Hypothalamus (tissue), 51 donors: ENCODE measurements at places on chromosomes 1 and 21.

GRCh38 chr21:42530167-42530518 lies 16.5 kb downstream of the SLC37A1 start:
- DNase-seq = no peak

- DNase-seq = no peak
These were observed 283.9 kb upstream of the ST6GALNAC5 start for GRCh38 chr1:76583235-76583868.

DNA sequence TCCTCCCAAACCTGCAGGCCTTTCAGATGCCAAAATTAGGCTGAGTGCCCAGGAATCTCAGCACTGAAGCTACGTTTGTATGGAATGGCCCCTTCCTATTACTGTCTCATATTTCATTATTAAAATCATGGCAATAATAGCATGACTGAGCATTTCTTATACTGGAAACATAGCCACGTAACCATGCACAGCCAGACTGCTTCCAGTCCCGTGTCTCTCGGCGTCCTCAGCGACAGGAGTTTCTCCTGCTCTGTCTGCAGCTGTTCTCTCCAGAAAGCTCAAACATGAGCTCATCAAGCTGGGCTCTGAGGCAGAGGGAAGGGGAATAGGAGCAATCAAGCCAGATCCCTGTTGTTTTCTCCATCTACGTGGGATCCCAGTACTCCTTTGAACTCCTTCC lies 104.0 kb downstream of the CDC7 start:
- no peak for DNase-seq

- DNase-seq = no peak
These were observed 2.9 kb downstream of the TENT5C start for GRCh38 chr1:117608758-117609157.

DNA sequence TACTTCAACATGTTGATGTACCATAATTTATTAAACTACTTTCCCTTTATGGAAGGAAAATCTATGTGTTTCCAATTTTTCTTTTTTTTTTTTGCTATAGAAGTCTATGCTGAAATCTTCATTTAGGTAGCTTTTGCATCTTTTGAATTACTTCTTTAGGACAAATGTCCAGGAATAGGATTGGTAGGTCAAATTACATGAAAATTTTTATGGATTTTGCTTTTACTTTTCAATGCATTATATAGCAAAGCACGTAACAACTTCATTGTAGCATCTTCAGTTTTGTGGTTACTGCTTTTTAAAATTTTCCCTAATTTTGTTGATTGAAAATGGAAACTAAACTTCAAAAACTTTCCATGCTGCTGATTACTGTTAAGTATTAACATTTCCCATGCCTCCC lies 12.0 kb upstream of the PLA2G2C start:
- DNase-seq = no peak

- no peak for DNase-seq
These were observed 16.4 kb downstream of the LDLRAD1 start for GRCh38 chr1:54001591-54001990.

DNA sequence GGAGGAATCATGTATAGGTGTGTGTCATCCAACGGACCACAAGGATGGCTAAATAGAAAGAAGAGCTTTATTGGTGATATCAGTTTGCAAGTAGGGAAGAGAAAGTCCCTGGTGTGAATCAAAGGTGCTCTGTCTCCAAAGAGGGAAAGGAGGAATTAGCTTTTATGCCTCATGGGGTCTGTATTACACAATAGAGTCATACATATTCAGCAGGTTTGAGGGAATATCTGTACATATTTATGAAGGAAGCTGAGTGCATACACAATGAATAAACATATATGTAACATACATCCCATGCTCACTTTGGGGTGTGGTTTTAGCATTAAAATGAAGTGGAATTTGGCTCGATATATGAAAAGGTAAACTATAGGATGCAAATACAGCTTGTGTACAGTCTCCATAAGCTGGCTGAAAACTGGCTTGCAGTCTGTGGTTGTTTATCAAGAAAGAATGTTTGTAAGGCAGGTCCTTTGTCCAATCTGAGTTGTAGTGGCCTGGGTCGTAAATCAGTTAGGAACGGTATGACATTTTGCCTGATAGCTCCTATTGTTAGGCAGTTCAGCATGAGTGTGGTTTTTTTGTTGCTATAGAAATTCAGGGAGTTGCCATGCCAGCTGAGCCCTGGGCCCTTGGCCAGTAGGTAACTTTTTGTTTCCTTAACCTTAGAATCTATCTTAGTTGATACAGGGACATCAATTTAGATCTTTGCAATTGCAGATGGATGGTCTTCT lies 198.0 kb upstream of the ZP4 start:
- no peak for DNase-seq

DNA sequence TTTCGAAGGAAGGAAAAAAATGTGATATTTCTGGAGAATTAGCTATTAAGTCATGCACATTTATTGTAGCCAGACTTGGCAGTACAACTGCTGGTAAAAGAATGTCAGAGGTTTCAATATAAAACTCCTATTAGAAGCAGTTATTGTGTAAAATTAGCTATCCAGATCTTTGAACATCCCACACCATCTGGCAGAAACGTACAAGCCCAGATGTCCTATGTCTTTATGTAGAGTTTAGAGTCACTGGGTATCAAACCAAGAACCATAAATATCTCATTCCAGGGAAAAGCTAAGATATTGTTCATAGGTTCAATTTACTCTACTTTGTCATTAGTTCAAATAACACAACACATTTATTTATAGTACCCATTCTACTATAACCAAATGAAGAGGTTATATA lies 31.4 kb downstream of the OLFM3 start:
- no peak for DNase-seq

DNA sequence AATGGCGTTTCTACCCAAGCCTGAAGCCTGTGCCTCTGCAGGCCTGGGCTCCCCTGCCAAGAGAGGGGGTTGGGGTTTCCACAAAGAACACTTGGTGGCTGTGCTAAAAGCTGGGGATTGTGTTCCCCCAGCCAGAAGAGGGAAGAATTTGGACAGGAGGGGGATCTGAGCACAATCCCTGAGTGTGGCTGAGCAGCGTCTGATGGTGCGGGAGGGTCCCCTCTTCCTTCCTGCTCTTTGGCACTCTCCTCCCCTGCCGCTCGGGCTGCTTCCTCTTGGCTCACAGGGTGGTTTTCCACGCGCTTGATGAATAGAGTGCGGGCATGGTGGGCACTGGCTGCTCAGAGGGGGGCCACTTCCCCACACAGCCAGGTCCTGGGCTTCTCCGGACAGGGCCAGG lies 3.7 kb downstream of the GPR37L1 start:
- DNase-seq = no peak

DNA sequence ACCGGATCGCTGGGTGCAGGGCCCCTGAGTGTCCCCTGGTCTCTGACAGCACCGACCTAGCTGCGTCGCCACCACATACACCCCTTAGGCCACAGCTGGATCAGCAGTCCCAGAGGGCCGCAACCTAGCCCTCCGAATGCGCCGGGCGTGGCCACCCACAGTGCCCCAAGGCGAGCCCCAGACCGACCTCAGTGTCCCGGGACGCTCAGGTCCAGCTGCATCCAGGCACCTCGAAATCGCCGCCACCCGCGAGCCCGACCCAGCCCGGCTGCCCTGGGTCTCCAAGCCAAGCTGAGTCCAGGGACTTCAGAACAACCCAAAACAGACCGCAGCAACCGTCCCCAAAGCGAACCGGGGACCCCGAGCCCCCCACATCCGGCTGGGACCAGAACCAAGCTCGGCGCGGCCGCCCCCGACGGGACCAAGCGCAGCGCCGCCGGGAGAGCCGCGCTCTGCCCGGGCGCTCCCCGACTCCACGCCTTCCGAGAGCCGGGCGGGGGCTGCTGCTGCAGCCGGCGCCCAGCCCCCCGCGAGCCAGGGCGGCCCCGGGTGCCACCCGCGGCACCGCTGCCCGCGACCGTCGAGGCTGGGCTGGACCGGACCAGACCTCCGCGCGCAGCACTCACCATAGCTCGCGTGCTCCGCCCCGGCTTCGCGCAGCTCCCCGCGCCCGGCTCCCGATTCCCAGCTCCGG lies 54.6 kb upstream of the ECE1 start:
- peak; percentile 69 for DNase-seq

- DNase-seq = no peak
These were observed 197.9 kb upstream of the DAB1 start for GRCh38 chr1:57621776-57622175.

DNA sequence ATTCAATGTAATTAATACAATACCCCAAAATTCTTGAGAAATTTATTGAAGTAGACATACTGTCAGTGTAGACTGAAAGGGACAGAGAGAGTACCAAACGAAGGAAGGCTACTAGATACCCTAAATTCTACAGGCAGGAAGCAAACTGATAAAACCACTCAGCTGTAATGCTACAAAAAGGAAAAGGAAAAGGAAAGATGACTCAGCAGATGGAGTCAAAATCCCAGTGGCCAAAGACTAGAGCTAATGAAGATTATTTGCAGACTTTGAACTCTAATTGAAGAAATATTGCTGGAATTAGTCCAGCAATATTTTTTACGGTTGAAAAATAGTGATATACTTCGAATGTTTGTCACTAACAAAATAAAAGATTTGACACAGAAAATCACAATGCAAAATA lies 671.9 kb downstream of the BRINP3 start:
- no peak for DNase-seq

DNA sequence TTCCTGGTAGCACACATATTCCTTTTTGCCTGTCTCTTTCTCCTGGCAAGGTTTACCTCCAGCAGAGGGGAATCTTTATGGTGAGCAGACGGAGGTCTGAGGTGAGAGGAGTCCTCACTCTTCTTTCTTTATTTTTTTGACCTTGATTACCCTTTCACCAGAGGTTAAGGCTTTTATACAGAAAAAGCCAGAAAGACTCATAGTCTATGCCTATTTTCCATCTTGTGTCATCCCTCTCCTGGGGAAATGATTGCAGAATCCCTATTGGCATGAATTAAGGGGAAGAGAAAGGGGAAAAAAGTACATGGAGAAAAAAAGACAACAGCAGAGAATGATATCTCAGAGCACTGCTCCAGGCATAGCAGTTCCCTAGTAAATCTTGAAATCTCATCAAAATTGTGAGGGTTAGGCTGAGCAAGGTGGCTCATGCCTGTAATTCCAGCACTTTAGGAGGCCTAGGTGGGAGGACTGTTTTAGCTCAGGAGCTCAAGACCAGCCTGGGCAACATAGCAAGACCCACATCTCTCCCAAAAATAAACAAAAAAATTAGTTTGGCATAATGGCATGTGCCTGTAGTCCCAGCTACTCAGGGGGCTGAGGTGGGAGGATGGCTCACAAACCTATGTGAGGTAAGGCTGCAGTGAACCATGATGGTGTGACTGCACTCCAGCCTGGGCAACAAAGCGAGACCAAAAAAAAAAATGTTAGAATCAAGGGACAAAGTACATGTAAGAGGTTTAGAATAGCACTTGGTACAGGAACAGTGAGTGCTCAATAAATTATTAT lies 1.2 kb upstream of the XPR1 start:
- no peak for DNase-seq

- DNase-seq = peak; percentile 24
These were observed 11.0 kb downstream of the BRINP2 start for GRCh38 chr1:177181631-177182291.
